SK-MEL-5 (cell line): ENCODE measurements at places on chromosomes 5 and 9.

DNA sequence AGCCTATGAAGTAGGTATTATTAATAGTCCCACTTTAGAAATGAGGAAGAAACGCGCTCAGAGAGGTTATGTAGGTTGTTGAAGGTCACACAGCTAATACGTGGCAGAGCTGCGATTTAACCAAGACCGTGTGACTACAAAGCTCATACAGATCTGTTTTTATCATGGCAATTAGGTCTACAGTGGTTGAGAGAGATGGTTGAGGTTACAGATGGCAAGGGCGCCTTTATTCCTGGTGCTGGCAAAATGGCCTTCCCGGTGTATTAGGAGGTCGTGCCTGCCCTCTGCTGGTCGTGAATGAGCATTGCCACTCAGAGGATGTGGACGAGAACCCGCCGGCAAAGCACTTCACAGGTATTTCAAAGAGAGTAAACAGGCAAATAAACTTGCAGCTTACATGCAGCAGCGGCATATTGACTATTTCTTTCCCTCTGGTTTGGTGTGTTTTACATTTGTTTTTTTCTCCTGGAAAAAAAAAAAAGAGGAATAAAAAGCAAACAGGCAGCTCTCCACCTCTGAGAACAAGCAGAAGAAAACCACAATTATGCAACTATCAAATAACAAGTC, 65.3 kb upstream of the EGFLAM start:
- DNase-seq = peak; percentile 84

DNA sequence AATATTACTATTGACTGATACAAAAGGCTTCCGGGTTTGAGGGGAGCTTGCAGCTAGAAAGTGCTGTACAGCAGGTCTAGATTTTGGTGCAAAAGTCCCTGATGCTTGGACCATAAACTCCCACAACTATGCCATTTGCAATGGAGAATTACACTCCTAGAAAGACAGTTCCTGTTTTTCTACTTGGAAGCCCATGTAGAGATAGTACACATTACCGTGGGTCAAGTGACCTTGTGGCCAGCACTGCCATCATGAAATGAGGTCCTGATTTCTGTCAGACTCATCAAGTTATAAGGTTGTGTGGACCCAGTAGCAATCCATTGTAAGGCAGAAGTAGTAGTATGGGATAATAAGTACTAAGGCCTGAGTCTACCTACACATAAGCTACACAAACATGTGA, 42.8 kb upstream of the TNFSF8 start:
- no peak for DNase-seq

GRCh38 chr5:139468421-139468931, 2.3 kb upstream of the SMIM33 start:
- DNase-seq = no peak

- no peak for DNase-seq
Measured at GRCh38 chr5:119302449-119302848, 53.4 kb upstream of the TNFAIP8 start.

DNA sequence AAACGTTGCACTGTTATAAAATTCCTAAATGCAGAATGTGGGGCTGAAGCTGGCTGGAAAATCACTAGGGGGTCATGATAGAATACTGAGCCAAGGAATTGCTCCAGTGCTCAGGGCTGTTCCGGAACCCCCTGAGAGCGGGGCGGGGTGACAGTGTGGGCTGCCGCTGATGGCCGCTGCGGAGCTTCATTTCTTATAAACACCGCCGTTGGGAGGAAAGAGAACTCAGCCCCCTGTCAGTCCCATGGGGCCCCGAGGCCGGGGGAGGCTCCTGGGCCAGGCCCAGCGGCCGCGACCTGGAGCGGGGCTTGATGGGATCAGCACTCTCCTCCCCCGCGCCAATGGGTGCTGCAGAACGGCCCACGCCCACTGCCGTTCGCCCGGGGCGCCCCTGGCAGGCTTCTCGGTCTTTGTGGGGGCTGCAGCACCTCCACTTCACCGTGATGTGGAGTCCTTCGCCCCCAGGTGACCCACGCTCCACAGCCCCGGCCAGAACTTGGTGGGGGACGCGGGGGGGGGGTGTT, 5.2 kb upstream of the IRF1 start:
- DNase-seq = no peak

GRCh38 chr9:127518091-127518856, 67.0 kb downstream of the LRSAM1 start:
- DNase-seq = no peak

DNA sequence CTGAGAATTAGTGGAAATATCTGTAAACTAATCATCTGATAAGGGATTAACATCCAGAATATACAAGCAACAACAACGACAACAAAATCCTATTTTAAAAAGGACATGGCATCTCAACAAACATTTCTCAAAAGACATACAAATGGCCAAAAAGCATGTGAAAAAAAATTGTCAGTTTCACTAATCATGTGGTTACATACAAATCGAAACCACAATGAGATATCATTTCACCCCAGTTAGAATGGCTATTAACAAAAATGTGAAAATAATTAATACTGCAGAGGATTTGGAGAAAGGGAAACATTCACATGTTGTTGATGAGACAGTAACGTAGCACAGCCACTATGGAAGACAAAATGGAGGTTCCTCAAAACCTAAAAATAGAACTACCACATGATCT, 69.5 kb downstream of the ERP44 start:
- DNase-seq = no peak

- DNase-seq = no peak
Measured at GRCh38 chr9:135616619-135617537, 22.5 kb downstream of the GLT6D1 start.

DNA sequence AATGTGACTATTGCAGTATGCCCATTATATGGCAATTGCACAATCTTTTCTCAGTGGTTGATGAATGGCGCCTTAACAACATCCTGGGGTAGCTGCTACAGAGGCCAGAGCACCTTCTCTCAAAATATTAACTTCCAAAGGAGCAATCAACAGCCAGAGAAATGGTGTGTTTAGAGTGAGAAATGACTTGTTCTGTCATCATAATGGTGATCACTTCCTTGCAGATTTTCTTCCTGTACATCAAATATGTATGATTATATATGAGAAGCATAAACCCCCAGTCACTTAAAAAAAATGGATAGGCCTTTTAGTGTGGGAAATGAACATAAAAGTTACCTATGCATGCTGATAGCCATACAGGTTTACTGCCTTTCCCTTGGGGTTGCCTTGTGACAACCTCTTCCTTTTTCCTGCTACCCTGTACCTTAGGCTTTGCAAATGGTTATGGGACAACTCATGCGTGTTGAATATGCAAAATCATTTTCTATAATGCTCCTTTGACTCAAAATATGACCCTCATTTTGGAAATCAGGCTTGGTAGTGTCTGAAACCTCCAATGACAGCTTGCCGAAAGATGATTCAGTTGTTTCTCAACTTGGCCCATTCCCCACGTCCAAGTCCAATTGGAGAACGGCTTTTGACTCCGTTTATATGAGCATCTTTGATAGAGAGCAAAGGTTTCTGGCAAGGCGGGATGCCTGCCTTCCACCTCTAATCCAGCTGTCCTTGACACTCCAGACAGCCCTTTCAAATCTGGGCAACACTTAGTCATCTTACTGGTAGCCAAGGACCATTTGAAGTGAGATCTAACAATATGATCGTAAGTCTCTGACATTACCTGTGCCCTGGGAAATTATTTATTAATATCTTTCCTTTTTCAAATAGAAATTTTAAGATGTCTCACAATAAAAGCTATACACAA, 69.3 kb downstream of the SLC1A1 start:
- DNase-seq = no peak

GRCh38 chr9:131628459-131629225, 83.3 kb downstream of the PRRT1B start:
- DNase-seq = no peak

- no peak for DNase-seq
Measured at GRCh38 chr9:129485145-129485774, 135.6 kb downstream of the C9orf50 start.

GRCh38 chr5:68930139-68930538, 163.7 kb upstream of the SLC30A5 start:
- no peak for DNase-seq

GRCh38 chr9:130185017-130185416, 12.8 kb downstream of the NCS1 start:
- no peak for DNase-seq

- no peak for DNase-seq
Measured at GRCh38 chr9:89536145-89536574, 38.2 kb upstream of the SEMA4D start.

DNA sequence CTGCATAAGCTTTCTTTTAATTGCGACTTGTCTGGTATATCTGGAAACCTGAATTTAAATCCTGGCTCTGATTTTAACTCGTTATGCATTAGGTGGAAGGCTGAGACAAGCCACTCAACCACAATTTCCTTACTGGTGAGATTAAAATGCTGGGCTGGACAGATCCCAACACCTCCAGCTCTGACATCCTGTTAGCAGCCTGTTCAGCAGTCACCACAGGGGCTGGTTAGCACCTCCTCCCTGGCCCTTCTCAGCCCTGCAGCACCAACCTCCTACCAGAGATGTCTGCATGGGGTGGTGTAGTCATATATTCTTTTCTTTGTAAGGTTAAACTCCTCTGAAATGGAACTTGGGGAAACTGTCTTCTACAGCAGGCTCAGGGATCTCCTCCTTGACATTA, 156.5 kb upstream of the NFIL3 start:
- no peak for DNase-seq

DNA sequence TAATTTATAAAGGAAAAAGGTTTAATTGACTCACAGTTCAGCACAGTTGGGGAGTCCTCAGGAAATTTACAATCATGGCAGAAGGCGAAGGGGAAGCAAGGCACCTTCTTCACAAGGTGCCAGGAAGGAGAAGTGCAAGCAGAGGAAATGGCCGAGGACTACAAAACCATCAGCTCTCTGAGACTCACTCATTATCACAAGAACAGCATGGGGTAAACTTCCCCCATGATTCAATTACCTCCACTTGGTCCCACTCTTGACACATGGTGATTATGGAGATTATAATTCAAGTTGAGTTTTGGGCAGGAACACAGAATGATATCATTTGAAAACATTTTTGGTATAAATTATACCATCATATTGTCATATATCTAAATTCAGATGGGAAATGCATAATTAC, 934.7 kb downstream of the CDH12 start:
- no peak for DNase-seq

- DNase-seq = no peak
Measured at GRCh38 chr5:69350664-69351063, 18.1 kb upstream of the CCDC125 start.
